ENCODE measurements at places on chromosomes 2 and 18.
A peak's percentile ranks its signal among the peaks of the same experiment; 100 is the strongest.

GRCh38 chr2:17736989-17737388 lies 16.6 kb downstream of the SMC6 start:
- no peak for DNase-seq

DNA sequence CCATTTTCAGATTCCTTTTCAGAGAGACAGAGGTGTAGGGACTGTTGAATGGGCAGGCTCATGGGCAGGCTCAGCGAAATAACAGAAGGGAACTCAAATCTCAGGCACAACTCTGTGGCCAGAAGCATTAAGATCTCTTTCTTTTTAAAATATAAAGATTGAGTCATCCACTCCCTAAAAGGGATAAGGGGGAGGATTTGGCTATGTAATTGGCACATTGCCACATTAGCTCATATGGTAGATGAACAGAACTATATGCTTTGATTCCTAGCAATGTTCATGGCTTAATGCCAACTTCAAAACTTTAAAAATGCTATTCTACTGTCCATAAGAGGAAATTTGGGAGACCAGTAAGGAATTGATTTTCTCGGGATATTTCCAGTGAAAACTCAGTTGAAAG lies 53.8 kb upstream of the SLC5A7 start:
- DNase-seq, result no peak

DNA sequence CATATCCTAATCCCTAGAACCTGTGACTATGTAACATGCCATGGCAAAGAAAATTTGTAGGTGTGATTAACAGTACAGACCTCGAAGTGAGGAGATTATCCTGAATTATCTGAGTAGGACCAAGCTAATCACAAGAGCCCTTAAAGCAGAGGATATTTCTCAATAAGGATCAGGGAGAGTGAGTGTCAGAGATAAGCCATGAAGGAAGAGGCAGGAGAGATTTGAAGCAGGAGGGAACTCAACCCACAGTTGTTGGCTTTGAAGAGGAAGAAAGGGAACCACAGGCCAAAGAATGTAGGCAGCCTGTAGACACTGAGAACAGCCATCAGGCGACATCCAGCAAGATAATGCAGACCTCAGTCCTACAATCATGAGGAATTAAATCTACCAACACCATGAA lies 229.3 kb downstream of the NBAS start:
- DNase-seq, result no peak

GRCh38 chr2:320561-320960 lies 32.7 kb upstream of the ALKAL2 start:
- no peak for DNase-seq

- peak; percentile 27 for DNase-seq
Measured at GRCh38 chr2:43877782-43878464, 39.2 kb downstream of the ABCG8 start.

- no peak for DNase-seq
Measured at GRCh38 chr18:76914314-76914713, 92.0 kb downstream of the ZNF236 start.

DNA sequence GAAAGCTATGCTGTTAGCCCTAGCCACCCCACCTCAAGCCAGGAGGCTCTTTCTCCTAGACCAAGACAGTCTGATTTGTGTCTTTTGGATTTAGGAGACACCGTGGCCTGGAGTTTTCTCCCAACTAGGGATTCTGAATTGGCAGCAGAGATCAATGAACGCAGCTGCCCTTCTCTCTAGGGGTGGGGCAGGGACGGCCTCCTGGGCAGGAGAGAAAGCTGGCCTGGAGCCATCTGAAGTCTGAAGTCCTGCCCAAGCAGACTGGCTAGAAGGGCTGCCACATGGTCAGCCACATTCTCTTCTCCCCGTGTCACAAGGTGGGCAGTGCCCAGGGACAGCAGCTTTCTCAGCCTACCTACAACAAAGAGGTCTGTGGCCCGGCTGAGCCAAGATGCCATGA lies 45.1 kb downstream of the PIEZO2 start:
- DNase-seq, result no peak

DNA sequence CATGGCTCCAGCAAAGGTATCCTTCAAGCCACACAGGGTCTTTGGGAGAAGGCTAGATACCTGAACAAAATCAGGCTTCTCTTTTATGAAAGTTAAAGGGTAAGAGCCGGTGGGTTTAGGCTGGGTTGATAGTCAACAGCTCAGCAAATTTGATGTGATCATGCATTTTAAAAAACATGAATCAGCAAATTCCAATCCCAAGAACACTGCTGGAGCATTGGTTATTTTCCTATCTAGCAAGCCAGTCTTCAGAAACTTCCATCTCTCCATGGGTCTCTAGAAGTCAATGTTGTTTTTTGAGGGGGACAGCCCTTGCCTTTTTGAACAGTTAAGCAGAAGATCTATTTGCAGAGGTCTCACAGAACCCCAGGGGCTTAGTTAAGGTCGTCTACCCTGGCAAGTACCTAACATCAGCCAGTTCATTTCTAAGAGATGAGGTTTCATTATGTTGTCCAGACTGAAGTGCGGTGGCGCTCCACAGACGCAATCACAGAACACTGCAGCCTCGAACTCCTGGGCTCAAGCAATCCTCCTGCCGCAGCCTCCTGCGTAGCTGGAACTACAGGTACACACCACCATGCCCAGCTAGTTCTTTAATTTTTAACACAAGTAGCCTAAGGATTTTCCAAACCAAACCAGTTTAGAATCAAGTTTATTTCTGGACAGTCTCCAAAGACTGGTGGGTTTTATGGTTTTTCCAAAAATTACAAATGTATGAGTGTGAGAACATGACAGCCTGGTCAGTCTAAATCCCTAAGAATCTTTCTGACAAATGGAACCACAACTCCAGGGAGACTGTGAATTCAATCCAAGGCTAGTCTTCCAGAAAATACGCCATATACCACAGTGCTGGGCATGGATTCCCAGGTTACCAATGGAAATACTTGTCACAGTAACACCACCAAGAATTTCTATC lies 4.1 kb upstream of the ZCCHC2 start:
- DNase-seq, result no peak

- DNase-seq, result no peak
Measured at GRCh38 chr18:79117385-79117784, 48.2 kb downstream of the ATP9B start.

- no peak for DNase-seq
Measured at GRCh38 chr2:198097630-198098029, 293.2 kb downstream of the PLCL1 start.

DNA sequence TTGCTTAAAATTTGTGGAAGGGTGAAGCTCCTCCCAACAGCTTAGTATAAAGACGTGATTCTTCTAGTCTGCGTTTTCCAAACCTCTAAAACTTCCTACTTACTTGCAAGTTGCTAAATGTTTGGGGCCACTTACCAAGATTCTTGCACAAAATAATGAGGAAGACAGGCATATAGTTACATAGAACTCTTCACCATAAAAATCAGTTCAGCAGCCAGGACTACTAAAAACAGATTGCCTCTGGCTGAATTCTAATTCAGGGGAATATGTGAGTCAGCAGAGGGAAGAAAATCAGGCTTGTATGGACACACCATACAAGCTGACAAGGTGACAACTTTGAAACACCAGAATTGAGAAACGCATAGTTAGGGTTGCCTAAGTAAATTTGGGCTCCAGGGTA lies 2.8 kb upstream of the PEX13 start:
- no peak for DNase-seq

- no peak for DNase-seq
Measured at GRCh38 chr2:72932045-72932740, 14.9 kb downstream of the EMX1 start.

- no peak for DNase-seq
Measured at GRCh38 chr2:30503007-30503694, 56.1 kb downstream of the LCLAT1 start.

DNA sequence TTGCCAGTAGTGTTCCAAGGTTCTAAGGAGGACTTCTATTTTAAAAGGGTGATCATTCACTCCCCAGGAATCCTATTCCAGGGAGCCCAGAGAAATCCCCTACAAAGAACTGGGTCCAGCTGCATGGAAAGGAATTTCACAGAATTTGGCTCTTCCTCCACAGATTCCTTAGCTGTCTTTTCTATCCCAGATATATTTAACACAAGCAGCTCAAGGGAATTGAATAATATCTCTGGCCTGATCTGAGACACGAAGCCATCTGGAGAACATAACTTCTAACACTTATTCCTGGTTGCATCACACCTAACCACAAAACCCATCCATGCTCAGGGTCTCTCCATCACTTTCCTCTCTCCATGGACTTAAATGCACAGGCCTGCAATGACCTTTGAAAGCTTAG lies 306.7 kb upstream of the ACVR2A start:
- DNase-seq, result no peak

DNA sequence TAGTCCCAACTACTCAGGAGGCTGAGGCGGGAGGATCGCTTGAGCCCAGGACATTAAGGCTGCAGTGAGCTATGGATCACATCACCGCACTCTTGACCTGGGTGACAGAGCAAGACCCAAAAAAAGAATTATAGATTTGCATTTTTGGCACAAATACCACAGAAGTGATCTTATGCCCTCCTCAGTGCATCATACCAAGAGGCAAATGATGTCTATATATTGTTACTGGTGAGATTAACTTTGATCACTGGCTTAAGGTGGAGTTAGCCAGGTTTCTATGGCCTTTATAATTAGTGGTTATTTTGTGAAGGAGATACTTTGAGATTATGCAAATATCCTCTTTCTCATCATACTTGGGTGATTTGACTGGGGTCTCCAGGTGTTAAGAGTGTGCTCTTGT lies 22.1 kb upstream of the CATIP start:
- no peak for DNase-seq

- DNase-seq, result no peak
Measured at GRCh38 chr2:98663511-98664090, 55.2 kb downstream of the UNC50 start.

GRCh38 chr2:132766573-132766972 lies 96.6 kb upstream of the LYPD1 start:
- no peak for DNase-seq

DNA sequence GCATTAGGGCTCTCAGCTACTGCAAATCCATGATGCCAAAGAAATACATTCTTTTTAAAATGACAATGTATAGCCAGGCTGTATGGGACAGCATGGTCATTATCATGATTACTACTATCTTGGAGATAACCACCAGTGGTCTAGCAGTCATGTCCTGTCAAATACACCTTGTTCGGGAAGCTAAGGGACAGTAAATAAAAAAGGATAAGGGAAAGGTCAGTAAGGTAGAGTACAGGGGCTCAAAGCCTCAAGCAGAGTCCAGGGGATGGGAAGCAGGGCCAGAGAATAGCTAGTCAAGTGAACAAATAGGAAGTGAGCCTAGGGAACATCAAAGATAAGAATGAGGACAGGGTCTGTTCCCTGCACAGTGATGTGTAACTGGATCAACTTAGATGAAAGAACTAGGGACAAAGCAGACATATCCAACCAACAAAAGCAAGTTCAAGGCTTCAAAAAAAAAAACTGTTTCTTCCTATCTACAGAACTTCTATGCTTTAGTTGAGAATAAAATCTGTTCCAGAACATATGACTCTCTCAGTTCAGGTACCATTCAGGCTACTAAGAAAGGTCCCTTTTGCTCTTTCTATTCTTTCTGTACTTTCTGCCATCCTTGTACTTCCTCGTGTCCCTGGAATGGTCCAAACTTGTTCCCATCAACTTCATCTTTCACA lies 62.9 kb upstream of the EHBP1 start:
- no peak for DNase-seq

DNA sequence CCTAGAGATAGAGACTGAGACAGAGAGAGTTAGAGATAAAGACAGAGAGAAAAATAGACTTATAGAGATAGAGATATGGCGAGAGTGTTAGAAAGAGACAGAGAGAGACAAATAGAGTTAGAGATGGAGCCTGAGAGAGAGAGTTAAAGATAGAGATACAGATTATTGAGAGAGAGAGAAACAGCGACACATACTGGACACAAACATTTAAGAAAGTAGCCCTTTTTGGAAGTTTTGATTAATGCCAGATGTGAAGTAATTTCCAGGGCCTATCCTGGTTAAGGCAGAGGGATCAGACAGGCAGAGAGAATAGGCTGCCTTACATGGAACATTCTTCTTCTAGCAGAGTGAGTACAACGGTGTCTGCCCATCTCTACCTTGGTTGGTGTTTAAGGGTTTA lies 311.6 kb upstream of the CDH7 start:
- DNase-seq, result no peak

DNA sequence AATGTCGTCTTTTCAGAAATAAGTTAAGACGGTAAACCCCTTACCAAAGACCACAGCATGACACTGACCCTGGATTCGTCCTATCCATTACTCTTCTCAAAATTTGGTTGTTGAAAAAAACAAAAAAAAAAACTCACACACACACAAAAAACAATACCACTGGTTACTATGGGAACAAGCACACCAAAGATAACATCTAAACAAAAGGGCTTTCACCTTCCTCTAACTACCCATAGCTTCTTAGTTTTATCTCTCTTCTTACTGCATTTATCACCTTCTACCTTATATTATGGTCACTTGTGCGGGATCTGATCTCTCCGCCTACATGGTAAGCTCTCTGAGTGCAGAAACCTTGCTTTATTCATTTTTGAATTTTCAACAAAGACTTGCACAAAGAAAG lies 192.7 kb downstream of the STK39 start:
- no peak for DNase-seq

DNA sequence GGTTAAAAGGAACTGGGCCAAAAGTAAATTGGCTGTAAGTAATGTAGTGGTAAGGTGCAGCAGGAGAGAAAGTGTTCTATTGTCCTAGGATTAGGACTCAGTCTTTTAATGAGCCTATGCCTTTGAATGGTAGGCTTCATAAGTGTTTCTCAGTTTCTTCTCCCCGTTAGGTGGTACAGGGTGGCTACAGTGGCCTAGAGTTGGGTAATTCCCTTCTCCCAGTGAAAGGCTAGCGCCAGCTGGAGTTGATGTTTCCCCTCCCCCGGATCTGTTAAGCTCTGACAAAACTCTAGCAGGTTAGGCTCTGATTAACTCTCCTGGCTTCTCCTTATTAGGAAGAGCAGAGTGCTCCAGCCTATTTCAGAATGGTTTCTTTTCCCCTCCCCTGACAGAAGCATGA lies 127.7 kb downstream of the DNAH6 start:
- no peak for DNase-seq

DNA sequence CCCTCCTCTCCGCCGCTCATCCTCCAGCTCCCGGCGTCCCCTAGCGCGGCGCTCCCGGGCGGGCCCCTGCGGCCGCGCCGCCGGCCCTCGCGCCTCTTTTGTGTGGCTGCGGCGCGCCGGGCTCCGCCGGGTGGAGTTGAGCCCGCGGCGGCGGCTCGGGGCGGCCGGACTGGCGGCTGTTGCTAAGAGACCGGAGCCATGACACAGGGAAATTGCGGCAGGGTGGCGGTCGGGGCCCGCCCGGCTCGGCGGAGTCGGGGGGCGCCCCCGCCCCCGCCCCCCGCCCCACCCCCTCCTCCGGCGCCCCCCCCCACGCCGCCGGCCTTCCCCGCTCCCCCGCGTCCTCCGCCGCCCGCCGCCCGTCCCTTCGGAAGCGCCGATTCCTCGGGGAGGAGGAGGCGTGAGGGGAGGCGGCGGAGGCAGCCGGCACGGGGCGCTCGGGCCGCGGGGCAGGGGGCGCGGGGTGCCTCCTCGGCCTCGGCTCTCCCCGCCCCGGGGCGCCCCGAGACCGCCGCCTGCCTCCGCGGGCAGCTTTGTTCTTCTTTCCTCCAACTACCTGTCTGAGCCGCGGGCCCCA lies at the start of gene TMEM200C:
Gene TMEM200C, minus strand, starts transcription at position 224 of the 577 bp plus-strand sequence. CDS start 3,459 bp downstream, outside the sequence.
- DNase-seq, result no peak

All from stimulated activated CD8-positive, alpha-beta memory T cell treated with anti-CD3 and anti-CD28 coated beads, Interleukin-4, amount 100 ng/mL, for 1 hour (primary cell).